ENCODE measurements at places on chromosomes 11 and 22.

DNA sequence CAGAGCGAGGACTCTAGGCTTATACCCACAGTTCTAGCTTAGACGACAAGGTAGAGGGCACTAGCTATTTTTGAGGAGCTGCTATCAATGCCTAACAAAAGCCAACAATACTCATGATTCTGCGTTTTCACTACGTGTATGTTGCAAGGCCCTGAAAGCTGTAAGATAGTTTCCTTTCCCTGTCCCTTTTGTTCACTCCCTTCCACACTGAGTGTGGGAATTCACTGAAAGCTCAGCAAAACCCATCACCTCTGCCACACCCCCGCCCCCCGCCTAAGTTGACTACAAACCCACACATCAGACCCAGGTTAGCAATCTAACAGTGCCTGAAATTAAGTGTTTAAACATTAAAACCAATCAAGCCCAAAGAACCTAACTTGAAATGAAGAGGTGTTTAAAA is 6.2 kb upstream of the LDLRAD3 start:
- no peak for DNase-seq

DNA sequence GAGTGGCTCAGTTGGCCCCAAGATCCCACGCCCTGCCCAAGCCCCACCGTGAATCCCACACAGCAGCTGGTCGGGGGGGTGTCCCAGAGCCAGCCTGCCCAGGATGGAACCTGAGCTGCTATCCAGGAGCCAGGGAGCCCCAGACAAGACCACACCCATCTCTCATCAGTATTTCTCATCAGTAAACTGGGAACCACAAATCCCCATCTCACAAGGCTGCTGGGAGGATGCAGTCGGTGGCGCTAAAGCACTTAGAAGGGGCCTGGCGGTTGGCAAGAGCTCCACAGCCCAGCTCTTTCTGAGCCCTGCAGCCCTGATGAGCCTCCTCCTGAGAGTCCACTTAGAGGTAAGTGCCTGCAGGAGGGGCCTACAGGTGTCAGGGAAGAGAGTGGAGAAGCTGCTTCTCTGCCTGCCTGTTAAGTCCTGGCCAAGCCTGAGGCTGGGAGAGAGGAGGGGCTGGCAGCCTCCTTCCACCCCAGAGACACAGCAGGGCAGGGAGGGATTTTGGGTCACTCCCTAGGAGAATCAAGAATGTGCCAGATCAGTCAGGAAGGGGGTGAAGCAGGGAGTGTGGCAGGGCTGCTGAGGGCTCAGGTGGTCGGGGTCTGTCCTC is 6.1 kb downstream of the FADS3 start:
- no peak for DNase-seq

GRCh38 chr11:48124880-48125279 is 91.7 kb upstream of the OR4B1 start:
- DNase-seq, result no peak

- no peak for DNase-seq
Observed at GRCh38 chr11:20036626-20037335, 123.5 kb downstream of the DBX1 start.

- no peak for DNase-seq
Observed at GRCh38 chr11:86941871-86942599, 13.2 kb downstream of the FZD4 start.

DNA sequence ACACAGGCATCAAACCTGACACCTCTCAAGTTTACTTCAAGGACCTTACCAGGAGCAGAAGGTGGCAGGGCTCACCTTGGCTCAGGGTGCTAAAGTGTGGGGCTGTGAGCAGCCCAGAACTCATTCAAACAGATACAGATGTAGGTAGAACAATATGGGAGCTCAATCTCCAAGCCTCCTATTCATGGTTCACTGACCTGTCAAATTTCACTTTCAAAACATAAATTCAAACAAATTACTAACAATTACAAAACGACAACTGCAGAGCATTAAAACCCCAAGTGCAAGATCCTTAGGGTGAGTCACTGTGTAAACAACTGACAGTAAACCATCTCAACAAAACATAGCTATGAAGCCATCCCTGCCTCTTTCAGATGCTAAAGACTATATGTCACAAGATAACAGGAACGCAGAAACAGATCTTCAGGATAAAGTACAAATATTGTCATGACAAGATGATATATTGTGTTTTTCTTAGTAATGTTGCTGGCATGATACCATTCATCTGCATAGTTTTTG is 303.5 kb upstream of the ANO3 start:
- DNase-seq, result no peak
